ENCODE measurements at places on chromosomes 7 and 10. TPM values are rescaled to one million over a fixed set of nuclear protein-coding genes. Genes with fewer than 3 reads are reported as not detected.

- no peak for DNase-seq
Observed at GRCh38 chr10:118310822-118311221, 31.3 kb downstream of the FAM204A start.

- no peak for DNase-seq
Observed at GRCh38 chr7:129908181-129908580, 44.6 kb downstream of the UBE2H start.

GRCh38 chr10:126803394-126803793 lies 101.8 kb upstream of the DOCK1 start:
- no peak for DNase-seq

GRCh38 chr10:68223535-68224165 lies 8.3 kb downstream of the ATOH7 start:
- DNase-seq: no peak

Gene OR13A1
- polyA plus RNA-seq: not detected

Data from SK-N-SH (cell line).